T47D (cell line): ENCODE measurements at places on chromosomes 3 and 15.

- no peak for DNase-seq
Measured at GRCh38 chr3:77489216-77489615, 449.3 kb downstream of the ROBO2 start.

GRCh38 chr3:160376681-160377080 is 22.3 kb downstream of the IFT80 start:
- DNase-seq = no peak

- no peak for DNase-seq
Measured at GRCh38 chr3:152176998-152177397, 91.7 kb upstream of the MBNL1 start.

- no peak for DNase-seq
Measured at GRCh38 chr15:101499863-101500713, 10.6 kb upstream of the PCSK6 start.

DNA sequence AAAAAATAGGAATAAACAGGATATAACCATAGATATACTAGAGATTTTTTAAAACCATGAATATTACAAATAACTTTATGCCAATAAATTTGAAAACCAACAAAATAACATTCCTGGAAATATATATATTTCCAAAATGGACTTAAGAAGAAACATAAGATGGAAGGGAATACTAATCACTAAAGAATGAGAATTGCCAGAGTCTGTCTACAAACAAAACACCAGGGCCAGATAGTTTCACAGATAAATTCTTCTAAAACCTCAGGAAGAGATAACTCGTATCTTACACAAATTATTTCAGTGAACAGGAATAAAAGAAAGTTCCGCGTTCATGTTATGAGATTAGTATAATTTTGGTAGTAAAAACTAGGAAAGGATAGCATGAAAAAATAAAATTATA is 107.3 kb downstream of the HERC1 start:
- DNase-seq = no peak

DNA sequence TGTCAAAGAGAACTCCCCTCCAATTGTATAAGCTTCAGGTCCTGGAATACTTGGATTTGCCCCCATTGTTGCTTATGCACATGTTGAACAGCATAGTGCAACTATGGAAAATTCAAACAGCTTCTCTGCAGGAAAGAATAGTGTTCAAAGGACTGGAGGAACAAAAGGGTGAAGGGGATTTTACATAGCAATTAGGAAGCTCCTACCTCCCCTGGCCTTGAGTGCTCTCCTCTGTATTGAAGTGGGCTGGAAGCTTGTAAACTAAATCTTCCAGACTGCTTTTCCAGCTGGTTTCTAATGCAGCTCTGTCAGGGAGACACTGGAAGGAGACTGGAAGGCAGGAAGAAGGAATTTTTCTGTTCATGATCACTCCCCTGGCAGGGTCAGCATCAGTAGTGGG is 7.2 kb upstream of the ELP6 start:
- DNase-seq = no peak

DNA sequence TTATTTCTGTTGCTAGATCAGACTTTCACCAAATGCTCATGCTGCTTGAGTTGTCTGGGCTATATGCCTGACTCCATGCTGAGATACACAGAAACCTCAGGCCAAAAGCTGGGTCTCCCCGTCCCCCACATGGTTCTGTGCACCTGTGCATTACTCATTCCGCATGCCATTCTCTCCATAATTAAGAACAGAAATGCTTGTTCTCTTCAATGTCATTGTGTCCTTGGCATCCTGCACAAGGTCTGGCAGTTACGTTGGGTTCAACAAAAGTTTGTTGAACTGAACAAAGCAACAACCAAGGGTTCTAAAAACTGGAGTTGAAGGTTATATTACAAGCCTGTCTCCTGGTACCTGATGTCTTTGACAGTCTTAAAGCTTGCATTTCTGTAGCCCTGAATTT is 177.5 kb downstream of the FNDC3B start:
- DNase-seq = no peak

DNA sequence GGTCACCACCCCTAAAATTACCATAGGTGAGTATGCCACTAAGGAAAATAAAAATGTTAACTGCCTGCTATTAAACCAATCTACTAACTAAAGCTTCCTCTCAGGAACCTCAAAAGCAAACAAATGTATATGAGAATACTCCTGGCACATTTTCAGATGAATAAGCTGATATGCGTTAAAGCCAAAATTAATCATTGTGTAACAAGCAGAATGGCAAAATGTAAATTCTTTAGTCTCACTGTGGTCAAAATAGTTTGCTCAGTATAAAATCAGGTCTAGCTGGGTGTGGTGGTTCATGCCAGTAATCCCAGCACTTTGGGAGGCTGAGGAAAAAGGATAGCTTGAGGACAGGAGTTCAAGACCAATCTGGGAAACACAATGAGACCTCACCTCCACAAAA is 53.6 kb downstream of the SUMF1 start:
- no peak for DNase-seq

GRCh38 chr15:67190813-67191212 is 63.6 kb downstream of the AAGAB start:
- no peak for DNase-seq

DNA sequence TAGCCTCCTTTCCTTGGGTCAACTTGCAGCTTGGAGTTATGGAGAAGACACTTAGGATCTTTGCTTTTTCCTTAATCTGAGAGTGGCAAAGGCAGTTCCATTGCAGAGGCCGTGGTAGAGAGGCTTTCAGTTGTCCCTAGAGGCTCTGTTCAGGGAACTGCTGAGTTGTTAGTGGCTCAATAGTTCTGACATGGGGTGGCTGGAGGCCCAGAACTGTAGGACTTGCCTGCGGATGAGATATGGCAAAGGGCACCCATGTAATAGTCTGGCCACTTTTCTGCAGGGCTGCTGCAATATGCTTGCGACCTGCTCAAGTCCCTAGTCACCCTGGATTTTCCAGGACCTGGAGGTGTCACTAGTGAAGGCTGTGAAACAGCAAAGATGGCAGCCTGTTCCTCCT is 99.9 kb downstream of the CLDN1 start:
- no peak for DNase-seq

DNA sequence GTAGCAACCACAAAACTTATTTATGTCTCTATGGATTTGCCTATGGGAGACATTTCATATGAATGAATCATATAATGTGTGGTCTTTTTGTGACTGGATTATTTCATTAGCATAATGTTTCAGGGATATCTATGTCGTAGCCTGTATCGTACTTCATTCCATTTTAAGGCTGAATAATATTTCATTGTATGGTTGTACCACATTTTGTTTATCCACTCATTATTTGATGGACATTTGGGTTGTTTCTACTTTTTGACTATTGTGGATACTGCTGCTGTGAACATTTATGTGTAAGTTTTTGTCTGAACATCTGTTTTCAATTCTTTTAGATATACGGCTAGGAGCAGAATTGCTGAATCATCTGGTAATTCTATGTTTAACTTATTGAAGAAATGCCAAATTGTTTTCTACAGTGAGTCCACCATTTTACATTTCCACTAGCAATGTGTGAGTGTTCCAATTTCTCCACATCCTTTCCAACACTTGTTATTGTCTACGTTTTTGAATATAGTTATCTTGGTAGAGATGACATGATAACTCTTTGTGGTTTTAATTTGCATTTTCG is 134.4 kb upstream of the DAZL start:
- DNase-seq = no peak

- no peak for DNase-seq
Measured at GRCh38 chr3:36866368-36866767, 78.5 kb downstream of the TRANK1 start.

- DNase-seq = no peak
Measured at GRCh38 chr3:185049710-185050109, 103.2 kb downstream of the C3orf70 start.

- DNase-seq = no peak
Measured at GRCh38 chr3:102580760-102581159, 145.9 kb downstream of the ZPLD1 start.

- DNase-seq = no peak
Measured at GRCh38 chr3:36937492-36937891, 7.4 kb downstream of the TRANK1 start.

DNA sequence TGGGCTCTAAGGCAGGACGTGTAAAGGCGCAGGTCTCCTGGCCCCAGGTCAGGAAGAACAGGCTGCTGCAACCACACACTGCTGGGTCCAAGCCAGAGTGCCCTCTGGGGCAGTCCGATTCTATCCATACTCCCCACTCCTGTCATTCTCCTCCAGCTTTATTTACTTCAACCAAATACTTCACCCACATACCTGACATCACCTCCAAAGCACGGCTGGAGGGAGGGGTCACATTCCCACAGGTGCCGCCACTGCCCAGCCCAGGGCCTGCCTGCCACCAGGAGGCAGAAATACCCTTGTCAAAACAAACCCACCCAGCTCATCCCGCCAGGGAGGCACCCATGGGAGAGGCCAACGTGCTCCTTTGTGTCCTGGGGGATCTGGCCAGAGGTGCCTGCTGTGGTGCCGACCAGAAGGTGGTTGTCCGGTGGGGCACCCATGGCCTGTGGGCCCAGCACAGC is 100.4 kb downstream of the DAPK2 start:
- DNase-seq = peak; percentile 98

DNA sequence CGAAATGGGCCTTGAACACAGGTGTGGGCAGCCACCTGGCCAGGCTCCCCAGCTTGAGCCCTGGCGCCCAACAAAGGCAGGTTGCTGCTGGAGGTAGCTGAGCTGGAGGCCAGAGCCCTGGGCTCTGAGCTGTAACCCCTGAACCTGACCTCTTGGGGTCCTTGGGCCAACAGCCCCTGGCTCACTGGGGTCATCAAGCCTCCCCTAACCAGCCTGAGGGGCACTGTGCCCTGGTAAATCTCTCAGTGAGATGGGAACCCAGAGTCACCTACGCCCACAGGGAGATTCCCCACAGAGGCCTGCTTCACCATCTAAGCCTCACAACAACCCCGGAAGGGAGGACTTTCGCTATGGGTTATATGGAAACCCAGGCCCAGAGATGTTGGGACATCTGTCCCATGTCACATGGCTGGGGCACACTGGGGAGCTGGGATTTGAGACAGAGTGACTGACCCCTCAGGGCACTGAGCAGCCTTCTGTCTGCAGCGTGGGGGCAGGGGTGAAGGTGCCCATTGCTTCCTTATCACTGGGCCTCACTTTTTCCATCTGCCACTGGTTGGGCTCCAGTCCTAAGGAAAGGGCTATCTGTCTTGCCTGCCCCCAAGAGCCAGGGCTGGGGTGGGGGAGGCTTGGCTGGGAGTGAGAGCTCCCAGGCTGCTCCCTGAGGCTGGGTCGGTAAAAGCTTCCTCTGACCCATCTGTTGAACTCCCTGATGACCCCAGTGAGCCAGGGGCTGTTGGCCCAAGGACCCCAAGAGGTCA is 59.1 kb downstream of the IQSEC1 start:
- no peak for DNase-seq

- no peak for DNase-seq
Measured at GRCh38 chr15:100263031-100263430, 78.7 kb downstream of the ADAMTS17 start.

- DNase-seq = no peak
Measured at GRCh38 chr3:161449785-161450184, 46.8 kb upstream of the OTOL1 start.

GRCh38 chr3:134052370-134052769 is 22.6 kb upstream of the SLCO2A1 start:
- DNase-seq = no peak

DNA sequence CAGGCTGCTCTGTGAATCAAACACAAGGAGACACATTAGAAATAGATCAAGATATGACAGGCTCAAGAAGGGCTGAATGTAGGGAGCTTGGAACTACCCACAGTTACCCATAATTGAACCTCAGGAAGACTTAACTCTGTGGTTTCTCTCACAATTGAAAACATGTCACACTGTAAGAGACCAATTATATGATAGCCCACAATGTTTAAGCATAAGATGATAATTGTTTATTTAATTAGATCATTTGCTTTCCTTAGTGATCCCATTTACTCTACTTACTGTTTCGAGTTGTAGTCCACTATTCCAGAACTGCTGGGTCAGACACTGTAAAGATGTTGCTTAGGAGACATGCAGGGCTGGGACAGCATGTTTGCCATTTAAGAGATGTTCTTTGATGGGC is 201.3 kb upstream of the RARB start:
- DNase-seq = no peak

DNA sequence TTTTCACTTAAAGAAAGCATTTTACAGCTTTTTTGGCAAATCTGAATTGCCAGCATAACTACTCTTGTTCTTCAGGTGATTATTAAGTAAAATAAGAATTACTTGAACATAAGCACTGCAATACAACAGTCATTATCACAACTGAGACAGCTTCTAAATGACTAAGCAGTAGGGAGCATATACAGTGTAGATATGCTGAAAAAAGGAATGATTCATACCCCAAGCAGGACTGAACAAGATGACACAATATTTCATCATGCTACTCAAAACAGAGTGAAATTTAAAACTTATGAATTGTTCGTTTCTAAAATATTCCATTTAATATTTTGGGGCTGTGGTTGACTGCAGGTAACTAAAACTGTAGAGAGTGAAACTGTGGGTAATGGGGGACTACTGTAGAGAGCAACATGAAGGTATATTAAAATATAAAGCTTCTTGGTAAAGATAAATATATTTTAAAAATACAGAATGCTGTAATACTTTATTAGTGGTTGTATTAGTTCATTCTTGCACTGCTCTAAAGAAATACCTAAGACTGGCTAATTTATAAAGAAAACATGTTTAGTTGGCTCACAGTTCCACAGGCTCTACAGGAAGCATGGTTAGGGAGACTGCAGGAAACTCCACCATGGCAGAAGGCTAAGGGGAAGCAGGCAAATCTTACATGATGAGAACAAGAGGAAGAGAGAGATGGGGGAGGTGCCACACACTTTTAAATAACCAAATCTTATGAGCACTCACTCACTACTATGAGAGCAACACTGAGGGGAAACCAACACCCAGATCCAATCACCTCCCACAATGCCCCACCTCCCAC is 84.8 kb downstream of the DCLK3 start:
- DNase-seq = no peak

GRCh38 chr3:42518800-42519567 is 16.5 kb downstream of the VIPR1 start:
- no peak for DNase-seq

DNA sequence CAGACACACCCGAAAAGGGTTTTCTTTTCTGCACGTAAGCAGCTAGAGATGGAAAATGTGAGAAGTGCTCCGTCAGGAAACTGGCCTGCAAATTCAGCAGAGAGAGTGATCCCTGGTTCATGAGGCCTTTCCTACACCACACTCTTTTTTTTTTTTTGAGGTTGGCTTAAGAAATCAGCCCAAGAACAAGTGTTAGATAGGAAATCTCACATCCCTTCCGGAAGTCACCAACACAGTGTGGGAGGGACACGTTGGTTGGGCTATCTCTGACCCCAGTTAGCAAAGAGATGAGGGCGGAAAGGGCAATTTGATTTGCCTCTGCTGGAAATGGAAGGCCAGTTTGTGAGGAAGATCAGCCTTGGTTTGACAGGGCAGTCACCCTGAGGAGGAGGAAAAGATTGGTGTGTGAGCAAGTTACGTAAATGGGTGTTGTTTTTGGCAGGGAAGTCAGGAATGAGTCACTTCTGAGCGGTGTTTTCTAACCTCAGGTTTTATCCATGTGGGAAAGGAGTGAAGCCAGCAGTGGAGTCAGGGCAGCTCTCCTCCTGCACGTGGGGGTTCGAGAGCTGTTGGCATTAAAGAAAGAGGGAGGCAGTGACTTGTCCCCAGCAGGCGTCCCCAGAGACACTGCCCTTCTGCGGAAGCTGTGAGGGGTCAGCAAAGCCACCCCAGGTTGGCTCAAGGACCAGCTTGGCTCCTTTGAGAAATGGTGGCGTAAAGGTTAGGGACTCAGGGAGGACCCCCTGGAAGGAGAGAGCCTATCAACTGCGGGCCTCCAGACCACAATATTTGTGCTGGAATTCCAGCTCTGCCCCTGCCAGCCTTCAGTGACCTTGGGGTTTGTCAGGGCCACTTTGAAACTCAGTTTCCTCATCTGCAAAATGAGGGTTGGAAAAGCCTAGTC is 237.6 kb upstream of the BHLHE40 start:
- peak; percentile 93 for DNase-seq

- peak; percentile 16 for DNase-seq
Measured at GRCh38 chr15:40006003-40006402, 33.0 kb downstream of the SRP14 start.
